Activated naive CD8-positive, alpha-beta T cell treated with anti-CD3 and anti-CD28 coated beads for 36 hours (primary cell): ENCODE measurements at places on chromosomes 11 and 22. TPM values are rescaled to one million over a fixed set of nuclear protein-coding genes. Genes with fewer than 3 reads are reported as not detected.

DNA sequence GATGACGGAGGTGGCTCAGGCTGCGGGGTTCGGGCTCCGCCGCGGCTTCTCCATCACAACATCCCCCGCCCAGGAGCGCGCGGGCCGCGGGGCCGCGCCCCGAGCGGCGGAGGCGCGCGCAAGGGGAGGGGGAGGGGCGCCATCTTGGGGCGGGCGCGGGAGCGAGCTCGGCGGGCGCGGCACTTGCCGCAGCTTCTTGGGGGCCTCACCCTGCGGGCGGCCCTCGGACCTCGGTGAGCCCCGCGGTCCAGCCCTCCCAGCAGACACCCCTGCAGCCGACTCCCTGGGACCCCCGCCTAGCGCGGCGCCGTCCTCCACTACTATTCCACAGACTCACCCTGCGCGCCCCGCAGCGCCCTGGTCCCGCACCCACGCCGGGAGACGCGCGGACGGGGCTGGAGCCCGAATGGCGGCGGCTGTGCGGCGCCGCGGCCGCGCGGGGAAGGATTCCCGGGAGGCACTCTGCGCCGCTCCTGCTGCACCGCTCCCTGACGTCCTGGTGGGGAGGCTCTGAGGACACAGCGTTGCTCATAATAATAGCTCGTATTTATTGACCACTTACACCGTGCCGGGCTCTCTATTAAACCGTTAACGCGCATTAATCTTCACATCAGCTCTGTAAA lies at the start of gene APBB1:
Gene APBB1, minus strand, starts transcription at position 86 of the 623 bp plus-strand sequence. CDS start 7,747 bp downstream, outside the sequence.
- peak; percentile 79 for DNase-seq

GRCh38 chr11:13465909-13466371 lies 2.9 kb upstream of the BTBD10 start:
- no peak for DNase-seq

The OR51B4 gene
- total RNA-seq: not detected

The RNF215 gene
- total RNA-seq: 3.9 TPM
